ENCODE measurements at places on chromosomes 7 and 10.
A peak's percentile ranks its signal among the peaks of the same experiment; 100 is the strongest.

- H3K4me3 ChIP-seq = no peak overlapping the region
- H3K4me1 ChIP-seq = peaks cover 85% of the 10 kb centered on the region
- peak overlapping the region; percentile 81 for H3K27ac ChIP-seq
- no peak for DNase-seq
Observed at GRCh38 chr10:11179516-11180105, 161.9 kb downstream of the CELF2 start.

- H3K27me3 ChIP-seq = no peaks in the 10 kb centered on the region
- H3K4me3 ChIP-seq = no peak overlapping the region
- H3K4me1 ChIP-seq = peaks cover 24% of the 10 kb centered on the region
- H3K36me3 ChIP-seq = no peaks in the 10 kb centered on the region
Observed at GRCh38 chr10:114021717-114022680, 21.7 kb upstream of the ADRB1 start.

- DNase-seq = no peak
- H3K27me3 ChIP-seq = peaks cover 5% of the 10 kb centered on the region
- H3K36me3 ChIP-seq = no peaks in the 10 kb centered on the region
- no peak overlapping the region for H3K27ac ChIP-seq
- no peak overlapping the region for H3K4me3 ChIP-seq
Observed at GRCh38 chr7:117830422-117830954, 42.8 kb downstream of the CTTNBP2 start.

DNA sequence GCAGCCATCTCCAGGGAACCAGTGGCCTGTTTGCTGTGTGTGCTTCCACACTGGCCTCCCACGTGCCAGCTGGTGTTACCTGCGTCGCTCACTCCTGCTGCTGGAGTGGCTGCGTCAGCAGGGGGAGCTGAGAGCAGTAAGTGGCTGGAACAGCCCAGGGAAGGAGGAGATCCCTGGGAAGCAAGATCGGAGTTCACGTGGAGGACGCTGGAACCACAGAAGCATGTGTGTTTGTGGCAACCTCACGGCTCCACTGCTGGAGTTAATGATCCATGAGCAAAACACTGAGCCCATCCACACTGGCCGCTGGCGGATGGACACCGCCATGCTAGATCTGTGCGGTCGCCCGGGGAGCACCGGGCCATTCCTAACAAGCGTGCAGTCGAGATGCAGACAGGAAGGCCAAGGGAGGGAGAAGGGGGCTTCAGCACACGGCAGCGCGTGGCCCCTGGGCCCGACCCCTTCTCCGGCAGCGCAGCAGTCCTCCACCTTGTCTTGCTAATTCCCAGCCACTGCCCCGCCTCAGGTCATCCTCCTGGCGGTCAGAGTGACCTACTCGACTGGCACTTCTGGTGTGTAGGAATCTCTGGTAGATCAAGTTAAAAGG lies 68.5 kb upstream of the EEPD1 start:
- H3K4me1 ChIP-seq = no peaks in the 10 kb centered on the region
- no peak overlapping the region for H3K27ac ChIP-seq
- H3K36me3 ChIP-seq = no peaks in the 10 kb centered on the region

DNA sequence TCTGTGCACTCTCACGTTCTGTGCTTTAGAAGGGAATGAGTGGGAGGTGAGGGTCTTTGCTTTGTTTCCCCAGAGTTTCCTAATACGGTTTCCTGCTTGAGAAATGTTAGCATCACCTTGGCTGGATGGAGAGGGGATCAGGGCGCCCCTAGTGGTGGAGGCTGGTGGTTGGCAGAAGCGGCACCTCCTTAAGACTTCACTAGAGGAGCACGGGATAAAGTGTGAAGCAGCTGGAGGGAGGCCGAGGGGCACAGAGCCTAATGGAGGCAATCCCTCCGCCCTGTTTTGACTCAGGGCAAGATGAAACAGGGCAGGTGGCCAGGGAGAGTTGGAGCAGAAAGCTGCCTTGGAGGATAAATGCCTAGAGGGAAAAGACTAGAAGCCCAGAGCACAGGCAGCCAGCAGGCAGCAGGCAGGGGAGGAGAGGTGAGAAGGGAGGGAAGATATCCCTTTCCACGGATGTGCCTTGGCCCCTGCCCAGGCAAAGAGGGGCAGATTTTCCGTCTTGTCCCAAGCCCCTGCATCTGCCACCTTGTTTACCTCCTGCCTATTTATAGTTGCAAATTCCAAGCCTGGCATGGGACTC lies 56.0 kb upstream of the BTRC start:
- no peak overlapping the region for H3K4me3 ChIP-seq
- H3K36me3 ChIP-seq = no peaks in the 10 kb centered on the region
- peaks cover 25% of the 10 kb centered on the region for H3K27me3 ChIP-seq
- H3K4me1 ChIP-seq = no peaks in the 10 kb centered on the region
- peak; percentile 77 for DNase-seq
- no peak overlapping the region for H3K27ac ChIP-seq

DNA sequence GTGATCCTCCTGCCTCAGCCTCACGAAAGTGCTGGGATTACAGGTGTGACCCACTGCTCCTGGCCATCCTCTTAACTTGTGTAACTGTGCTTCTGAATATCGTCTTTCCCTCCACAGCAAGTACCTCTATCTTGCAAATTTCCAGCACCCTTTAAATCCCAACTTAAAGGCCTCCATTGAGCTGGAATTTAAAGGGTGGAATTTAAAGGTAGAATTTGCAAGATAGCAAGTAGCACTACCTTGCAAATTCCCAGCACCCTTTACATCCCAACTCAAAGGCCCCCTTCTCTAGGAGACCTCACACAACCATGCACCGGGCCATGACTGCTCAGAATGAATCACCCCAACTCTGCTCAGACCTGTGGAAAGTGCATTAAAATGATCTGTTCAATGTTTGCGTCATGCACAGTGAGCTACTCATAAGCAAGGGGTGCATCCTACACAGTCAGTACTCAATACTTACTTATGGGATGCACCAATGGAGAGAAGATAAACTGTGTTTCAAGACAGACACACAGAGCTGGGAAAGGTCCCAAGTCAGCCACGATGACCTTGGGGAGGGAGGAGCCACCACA lies 17.8 kb upstream of the SDK1 start:
- DNase-seq = no peak
- no peaks in the 10 kb centered on the region for H3K36me3 ChIP-seq
- no peaks in the 10 kb centered on the region for H3K4me1 ChIP-seq
- H3K4me3 ChIP-seq = no peak overlapping the region
- H3K27ac ChIP-seq = no peak overlapping the region

DNA sequence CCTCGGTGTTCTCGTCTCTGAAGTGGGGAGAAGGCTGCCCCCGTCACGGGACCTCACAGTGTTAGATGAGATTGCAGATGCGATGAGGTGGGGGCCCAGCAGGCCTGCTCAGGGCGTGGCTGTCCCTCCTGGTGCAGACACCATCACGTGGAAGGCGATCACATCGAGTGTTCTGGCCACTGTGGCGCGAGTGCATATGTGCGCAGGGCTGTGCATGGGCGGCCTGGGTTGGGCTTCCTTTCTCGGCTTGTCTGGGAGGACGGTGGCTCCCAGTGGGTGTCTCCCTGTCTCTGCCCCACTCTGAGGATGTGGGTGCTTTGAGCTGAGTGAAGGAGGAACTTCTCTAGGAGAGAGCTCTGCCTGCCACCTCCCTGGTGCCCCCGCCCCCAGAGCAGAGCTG lies 83.1 kb downstream of the LHPP start:
- no peak overlapping the region for H3K4me3 ChIP-seq
- H3K36me3 ChIP-seq = no peaks in the 10 kb centered on the region
- H3K4me1 ChIP-seq = peaks cover 22% of the 10 kb centered on the region

DNA sequence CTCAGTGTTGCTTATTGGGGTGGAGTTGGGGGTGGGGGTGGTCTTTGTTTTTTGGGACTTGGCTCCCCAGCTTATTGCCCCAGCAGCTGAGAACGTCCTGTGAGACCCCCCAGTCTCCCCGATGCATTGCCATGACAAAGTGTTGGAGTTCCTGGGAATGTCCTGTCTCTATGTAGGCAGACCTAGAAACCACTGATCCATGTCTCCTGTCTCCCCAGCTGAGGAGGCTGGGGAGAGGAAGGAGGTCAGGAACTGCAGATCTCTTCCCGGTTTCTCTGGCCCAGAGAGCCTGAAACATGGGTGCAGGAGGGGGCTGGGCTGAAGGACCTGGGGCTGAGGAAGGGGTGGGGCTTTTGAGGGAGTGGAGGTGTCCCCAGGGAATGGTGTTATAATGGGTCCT lies 80.2 kb upstream of the GTF2IRD1 start:
- no peaks in the 10 kb centered on the region for H3K27me3 ChIP-seq
- H3K27ac ChIP-seq = no peak overlapping the region
- H3K4me1 ChIP-seq = no peaks in the 10 kb centered on the region
- H3K36me3 ChIP-seq = 0 out of 2 replicates have a peak, but pooled peaks cover 5% of the 10 kb centered on the region
- H3K4me3 ChIP-seq = no peak overlapping the region

- DNase-seq = no peak
- 0 out of 2 replicates have a peak, but pooled peaks cover 3% of the 10 kb centered on the region for H3K4me1 ChIP-seq
- no peak overlapping the region for H3K4me3 ChIP-seq
- H3K27ac ChIP-seq = no peak overlapping the region
- H3K27me3 ChIP-seq = peaks cover 19% of the 10 kb centered on the region
Observed at GRCh38 chr7:22732556-22733126, 5.6 kb downstream of the IL6 start.

DNA sequence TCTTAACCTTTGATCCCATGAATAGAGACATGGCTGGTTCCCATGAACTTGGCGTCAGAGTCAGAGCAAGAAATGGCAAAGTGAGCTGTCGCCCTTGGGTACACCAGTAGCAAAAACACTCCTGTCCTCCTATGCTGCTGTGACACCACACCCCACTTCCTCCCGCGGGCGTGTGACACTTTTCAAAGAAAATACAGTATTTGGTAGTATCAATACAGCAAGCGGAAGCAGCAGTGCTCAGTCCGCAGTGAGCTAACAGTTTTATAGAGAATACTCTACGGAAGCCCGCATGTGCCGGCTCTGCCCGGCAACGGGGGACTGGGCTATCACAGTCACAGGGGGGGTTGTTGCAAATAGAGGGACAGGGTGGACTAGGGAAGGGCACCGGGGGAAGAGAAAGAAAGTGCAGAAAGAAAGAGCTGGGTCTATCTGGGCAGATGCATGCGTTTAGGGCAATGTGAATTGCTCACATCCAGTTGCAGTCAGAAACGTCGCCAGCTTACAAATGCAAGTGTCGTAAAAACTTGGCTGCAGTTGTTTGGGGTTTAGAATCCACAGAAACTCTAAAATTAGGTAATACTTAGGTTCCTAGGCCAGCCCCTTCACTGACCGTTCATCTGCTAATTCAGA lies 49.8 kb downstream of the PRKCQ start:
- no peak overlapping the region for H3K4me3 ChIP-seq
- no peak for DNase-seq
- H3K27ac ChIP-seq = no peak overlapping the region
- no peaks in the 10 kb centered on the region for H3K27me3 ChIP-seq

DNA sequence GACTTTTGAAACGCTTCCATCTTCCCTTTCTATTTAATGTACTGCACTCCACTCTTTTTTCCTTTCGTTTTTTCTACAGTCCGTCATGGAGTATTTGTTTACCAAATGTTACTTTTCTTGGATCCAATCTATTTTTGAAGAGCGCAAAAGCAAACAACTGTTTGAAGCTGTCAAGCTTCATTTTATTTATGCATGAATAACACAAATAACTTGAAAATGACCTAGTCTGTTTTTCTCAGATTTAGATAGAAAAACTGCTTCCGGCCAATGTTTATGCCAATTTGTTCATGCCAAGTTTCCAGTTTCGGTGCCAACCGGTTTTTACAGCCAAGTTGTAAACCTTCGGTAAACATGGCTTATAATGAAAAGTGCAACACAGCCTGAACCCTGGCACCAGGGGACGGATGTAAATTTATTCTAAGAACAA lies 150.9 kb upstream of the KLF6 start:
- H3K4me3 ChIP-seq = no peak overlapping the region
- H3K36me3 ChIP-seq = no peaks in the 10 kb centered on the region
- H3K4me1 ChIP-seq = peaks cover 21% of the 10 kb centered on the region
- no peak for DNase-seq

- H3K36me3 ChIP-seq = no peaks in the 10 kb centered on the region
- H3K4me1 ChIP-seq = no peaks in the 10 kb centered on the region
- DNase-seq = no peak
- H3K4me3 ChIP-seq = no peak overlapping the region
- no peaks in the 10 kb centered on the region for H3K27me3 ChIP-seq
Observed at GRCh38 chr10:35852721-35853120, 210.6 kb upstream of the FZD8 start.

DNA sequence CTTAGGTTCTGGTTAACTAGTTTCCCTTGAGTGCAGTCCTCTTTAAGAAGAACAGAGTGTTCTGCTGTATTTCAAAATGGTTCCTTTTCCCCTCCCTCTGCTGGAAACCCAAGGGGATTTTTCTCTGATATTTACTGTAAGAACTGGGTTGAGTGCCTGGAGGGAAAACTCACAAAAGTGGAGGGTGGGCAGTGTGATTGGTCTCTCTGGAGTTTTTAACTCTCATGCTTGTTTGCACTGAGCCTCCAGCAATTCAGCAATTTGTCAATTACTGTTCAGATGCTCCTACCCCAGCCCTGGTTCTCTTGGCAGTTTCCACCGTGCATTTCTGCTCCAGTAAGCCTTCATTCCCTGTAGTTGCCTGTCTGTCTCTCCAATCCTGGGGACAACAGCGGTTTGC lies 273.4 kb upstream of the SORCS1 start:
- DNase-seq = no peak
- H3K27me3 ChIP-seq = no peaks in the 10 kb centered on the region
- no peaks in the 10 kb centered on the region for H3K36me3 ChIP-seq

- H3K27me3 ChIP-seq = no peaks in the 10 kb centered on the region
- DNase-seq = no peak
- H3K27ac ChIP-seq = no peak overlapping the region
Observed at GRCh38 chr10:79063071-79063491, 5.7 kb upstream of the ZMIZ1 start.

DNA sequence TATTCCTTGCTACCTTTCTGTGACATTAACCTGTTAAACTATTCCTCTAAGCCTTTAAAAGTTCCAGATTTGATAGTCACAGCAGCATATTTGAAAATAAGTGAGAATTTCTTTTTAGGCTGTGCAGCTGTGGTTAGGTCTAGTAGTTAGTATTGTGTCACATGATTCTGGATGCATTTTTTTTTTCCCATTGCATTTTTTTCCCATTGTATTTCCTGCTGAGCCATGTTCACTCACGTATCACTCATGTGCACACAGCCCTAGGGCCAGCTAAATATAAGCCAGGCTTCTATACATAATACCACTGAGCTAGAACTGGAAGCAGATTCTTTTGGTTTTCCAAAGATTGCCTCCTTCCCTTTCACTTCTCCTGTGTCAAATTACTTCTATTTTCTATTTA lies 37.4 kb downstream of the DNAJC9 start:
- H3K4me3 ChIP-seq = no peak overlapping the region
- H3K27me3 ChIP-seq = no peaks in the 10 kb centered on the region
- no peak overlapping the region for H3K27ac ChIP-seq
- H3K36me3 ChIP-seq = peaks cover 14% of the 10 kb centered on the region
- DNase-seq = no peak

GRCh38 chr10:11742009-11742778 lies at the start of gene ECHDC3:
ECHDC3 (plus strand) TSS chr10:11742382; CDS start chr10:11742577, 195 bp downstream.
- H3K27me3 ChIP-seq = no peaks in the 10 kb centered on the region
- no peak for DNase-seq
- no peaks in the 10 kb centered on the region for H3K36me3 ChIP-seq
- no peak within 1 kb of the TSS for H3K27ac ChIP-seq

- no peak for DNase-seq
- no peaks in the 10 kb centered on the region for H3K27me3 ChIP-seq
- H3K4me1 ChIP-seq = no peaks in the 10 kb centered on the region
- no peak overlapping the region for H3K27ac ChIP-seq
- no peaks in the 10 kb centered on the region for H3K36me3 ChIP-seq
Observed at GRCh38 chr10:128710798-128711183, 584.6 kb upstream of the MKI67 start.
